AG08396 (cell line): ENCODE measurements at places on chromosomes 12 and 14.

DNA sequence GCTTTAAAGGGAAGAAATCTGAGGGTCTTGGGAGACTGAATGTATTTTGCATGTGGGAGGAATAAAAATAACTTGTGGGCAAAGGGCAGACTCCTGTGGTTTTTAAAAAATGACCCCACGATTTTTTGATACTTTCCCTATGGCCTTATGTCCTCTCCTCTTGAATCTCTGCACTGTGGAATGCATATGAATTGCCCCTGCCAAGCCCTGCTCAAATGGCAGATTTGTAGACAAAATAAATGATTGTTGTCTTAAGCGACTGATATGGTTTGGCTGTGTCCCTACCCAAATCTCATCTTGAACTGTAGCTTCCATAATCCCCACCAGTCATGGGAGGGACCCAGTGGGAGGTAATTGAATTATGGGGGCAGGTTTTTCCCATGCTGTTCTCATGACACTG lies 223.8 kb downstream of the DACT1 start:
- DNase-seq = no peak

DNA sequence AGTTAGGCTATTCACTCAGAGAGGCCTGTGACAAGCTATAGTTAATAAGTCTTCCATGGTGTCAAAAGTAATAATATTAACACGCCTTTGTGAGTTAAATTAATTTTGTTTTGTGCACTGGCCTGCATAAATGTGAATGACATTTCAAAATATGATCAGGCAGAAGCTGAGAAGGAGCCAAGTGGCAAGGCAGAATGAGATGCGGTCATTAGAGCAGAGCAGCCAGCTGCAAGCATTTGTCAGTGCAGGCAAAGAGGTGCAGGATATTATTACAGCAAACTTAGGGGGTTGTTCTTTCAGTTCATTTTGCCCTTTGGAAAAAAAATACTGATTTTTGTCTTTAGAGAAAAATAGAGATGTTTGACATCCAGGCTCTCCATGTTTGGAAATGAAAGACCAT lies 364.5 kb downstream of the PAWR start:
- no peak for DNase-seq

DNA sequence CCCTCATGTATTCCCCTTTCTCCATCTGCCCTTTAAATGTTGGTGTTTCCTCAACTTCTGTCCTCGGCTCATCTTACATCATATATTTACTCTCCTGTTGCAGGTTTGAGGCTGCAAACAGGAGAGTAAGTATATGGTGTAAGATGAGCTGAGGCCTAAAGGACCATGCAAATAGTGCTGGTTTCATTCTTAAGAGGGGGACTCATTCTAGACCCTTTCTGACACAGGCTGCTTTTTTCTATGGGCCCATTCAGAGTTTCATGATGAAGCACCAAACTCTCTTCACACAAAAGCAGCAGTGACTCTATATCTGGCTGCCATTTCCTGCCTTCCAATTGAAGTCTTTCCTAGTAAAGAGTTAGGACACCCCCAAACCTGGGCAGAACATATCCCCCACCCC lies 218.5 kb downstream of the PHLDA1 start:
- DNase-seq = no peak

DNA sequence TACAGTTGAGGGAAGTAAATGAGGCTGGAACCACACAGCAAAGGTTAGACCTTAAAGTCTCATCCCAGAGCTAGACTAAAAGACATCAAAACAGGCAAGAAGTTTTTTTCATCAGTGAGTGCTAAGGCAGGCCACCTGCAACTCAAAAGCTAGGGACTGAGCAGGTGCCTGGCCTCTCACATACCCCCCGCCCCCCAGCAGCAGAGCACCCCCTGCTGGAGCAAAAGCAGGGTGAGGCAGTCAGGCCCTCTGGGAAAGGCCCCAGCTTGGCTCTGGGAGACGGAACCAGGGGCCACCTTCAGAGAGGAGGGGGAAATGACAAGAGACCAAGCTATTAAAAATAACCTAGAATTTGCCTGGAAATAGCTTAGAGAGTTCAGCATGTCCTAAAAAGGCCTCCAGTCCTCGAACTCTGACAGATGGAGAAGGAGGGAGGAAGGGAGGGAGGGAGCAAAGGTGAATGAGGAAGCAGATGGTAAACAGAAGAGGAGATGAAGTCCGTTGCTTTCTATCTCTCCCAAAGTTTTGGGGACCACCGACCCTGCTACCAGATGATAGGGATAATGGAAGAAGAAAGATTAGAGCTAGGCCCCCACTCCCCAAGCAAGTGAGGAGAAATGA lies 1.8 kb downstream of the ITGA7 start:
- DNase-seq = no peak

GRCh38 chr14:22010545-22011252 lies 337.1 kb upstream of the OR4E1 start:
- no peak for DNase-seq
